ENCODE measurements at places on chromosomes 16 and 17. TPM values are rescaled to one million over a fixed set of nuclear protein-coding genes. Genes with fewer than 3 reads are reported as not detected.

The GRAPL gene
- total RNA-seq = 36.1 TPM

The ZSCAN10 gene
- total RNA-seq = not detected

The TAT gene
- not detected for total RNA-seq

The ABCA9 gene
- total RNA-seq = 3.3 TPM

The KRTAP4-5 gene
- not detected for total RNA-seq

The FA2H gene
- not detected for total RNA-seq
